NCI-H1105 treated with DMSO at 0.1 percent for 48 hours (cell line): ENCODE measurements at places on chromosomes 3 and 15.

DNA sequence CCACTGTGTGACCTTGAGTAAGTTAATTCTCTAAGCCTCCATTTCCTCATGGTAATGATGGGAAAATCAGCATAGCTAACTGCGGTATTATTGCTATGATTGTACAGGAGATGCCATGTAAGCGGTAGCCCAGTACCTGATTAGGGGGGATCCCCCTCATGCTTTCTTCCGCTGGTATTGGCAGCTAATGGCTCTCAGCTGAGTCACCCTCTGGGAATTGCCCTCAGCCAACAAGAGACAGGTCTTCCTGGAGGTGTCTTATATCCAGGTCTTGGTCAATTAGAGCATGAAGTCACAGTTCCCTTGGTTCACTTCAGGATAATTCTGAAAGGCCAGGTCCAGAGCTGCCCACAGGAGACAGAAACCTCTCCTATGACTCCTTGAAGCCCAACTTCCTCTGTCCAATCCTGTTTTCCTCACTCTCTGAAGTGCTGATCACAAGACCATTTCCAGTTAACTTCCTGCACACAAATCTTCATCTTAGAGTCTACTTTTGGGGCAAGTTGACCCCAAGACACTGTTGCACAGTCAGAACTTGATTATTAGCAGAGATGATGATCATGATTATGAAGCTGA is 724.7 kb upstream of the ZNF385D start:
- no peak for DNase-seq

- no peak for DNase-seq
These were observed at the start of gene TM4SF18 for GRCh38 chr3:149333176-149333859. Gene TM4SF18, minus strand, starts transcription at chr3:149333636. Its CDS starts 254 bp downstream, at chr3:149333382.

GRCh38 chr3:12780751-12781150 is 15.7 kb upstream of the CAND2 start:
- no peak for DNase-seq

DNA sequence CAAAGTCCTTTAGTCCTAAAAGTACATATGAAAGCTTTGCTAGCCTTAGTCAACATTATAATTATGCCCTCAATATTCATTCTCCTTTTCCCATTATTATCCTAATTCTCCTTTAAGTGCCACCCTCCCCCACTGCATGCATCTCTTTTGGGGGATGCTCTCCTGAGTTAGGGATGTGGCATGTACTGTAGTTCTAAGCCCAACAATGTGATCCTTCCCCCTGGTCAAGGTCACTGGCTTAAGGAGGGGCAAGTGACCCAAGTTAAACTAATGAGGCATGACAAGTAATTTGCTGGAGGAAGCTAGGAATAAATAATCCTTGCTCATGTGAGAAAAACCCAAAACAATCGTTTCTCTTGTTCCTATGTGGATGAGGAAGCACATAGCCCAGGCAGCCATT is 343.9 kb upstream of the SUCLG2 start:
- no peak for DNase-seq

DNA sequence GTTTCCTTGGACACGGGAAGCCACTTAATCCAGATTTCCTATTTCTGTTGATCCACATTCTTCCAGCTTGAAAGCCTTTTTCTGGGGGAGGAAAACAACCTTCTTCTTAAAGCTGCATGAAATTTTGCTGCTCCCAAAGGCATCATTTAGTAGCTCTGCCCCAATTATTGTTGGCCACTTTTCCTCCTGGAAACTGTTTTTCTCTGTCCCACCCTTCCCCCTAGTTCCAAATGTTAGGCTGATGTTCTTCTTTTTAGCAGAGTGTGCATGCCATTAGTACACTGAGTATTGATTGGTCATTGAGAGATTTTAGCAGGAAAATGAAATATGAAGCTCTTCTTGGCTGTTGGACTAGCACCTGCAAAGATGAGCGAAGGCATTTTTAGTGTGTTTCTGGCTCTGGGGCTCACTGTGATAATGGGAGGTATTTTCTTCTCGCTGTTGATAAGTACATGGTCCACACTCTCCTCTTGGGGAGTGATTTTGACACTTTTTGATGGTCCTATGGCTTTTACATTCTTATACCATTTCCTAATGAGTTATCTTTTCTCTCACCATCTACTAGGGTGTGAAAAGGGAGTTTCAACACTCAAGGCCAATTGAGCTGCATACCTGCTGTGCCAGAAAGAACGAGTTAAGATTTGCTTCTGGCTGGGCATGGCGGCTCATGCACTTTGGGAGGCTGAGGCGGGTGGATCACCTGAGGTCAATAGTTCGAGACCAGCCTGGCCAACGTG is 200.5 kb downstream of the PTPRG start:
- DNase-seq, result no peak

DNA sequence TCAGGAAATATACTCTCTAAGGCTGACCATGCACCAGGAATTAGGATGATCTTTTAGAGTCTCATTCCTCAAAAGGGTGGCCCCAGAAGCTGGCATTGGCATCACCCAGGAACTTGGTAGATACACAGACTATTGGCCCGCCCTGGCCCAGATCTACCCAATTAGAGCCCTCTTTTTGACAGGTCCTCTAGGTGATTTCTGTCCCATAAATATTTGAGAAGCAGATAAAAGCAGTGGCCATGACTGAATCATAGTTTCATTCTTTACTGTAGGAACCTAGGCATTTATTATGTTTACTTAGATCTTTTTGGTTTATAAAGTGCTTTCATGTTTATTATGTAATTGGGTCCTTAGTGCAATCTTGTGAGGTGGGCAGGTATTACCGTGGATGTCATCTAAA is 7.6 kb downstream of the TLNRD1 start:
- DNase-seq, result no peak

DNA sequence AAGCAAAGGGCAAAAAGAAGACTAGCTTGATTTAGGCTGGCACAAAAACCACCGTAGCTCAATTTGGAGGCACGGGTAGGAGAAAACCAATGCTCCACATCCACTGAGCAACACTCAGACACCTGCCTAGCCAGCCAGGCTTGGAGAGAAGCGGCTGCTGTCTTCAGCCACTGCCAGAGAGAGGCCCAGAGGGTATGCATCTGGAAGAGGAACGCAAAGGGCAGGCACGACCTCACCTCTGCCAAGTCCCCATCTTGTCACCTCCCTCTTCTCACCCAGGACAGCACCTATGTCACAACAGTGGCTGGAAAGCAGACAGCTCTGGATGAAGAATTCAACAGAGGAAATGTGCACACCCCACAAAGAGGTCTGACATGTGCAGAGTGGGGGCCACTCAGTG is 93.5 kb downstream of the ADAMTS17 start:
- DNase-seq, result no peak

- DNase-seq, result no peak
These were observed 33.1 kb downstream of the CEP152 start for GRCh38 chr15:48777645-48778330.

- DNase-seq, result no peak
These were observed 46.2 kb downstream of the NEK11 start for GRCh38 chr3:131072845-131073244.
